ENCODE measurements at places on chromosomes 3 and 15.

DNA sequence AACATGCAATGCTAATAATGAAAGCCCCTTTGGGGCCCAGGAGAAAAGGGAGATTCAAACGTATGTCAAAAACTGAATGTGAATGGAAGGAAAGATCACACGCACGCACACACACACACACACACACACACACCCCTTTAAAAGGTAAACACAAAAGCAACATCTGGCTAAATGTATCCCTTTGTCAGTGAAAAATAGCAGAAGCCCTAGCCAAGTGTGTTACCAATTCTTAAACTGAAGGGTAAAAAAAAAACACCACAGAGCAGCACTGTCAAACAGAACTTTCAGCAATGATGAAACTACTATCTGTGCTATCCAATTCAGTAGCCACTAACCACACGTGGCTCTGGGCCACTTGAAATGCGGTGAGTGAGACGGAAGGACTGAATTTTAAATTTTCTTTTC lies 4.9 kb downstream of the RFTN1 start:
- DNase-seq: no peak

DNA sequence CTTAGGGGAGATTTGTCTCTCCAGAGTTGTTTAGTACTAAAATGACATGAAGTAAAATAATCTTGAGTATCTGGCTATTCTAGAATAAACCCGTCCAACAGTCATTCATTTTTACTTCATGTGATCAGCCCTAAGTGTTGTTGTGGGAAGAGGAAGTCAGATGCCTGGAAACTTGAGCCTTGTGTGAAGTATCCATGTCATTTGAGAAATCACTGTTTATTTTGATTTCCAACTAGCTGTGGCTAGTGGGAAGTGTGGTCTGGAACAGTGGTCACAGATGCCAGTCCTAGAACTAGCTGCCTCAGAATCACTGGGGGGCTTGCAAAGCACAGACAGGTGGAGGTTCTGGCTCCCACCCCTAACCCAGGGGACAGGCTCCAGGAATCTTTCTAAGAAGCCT lies 77.7 kb upstream of the LIMD1 start:
- DNase-seq: no peak

DNA sequence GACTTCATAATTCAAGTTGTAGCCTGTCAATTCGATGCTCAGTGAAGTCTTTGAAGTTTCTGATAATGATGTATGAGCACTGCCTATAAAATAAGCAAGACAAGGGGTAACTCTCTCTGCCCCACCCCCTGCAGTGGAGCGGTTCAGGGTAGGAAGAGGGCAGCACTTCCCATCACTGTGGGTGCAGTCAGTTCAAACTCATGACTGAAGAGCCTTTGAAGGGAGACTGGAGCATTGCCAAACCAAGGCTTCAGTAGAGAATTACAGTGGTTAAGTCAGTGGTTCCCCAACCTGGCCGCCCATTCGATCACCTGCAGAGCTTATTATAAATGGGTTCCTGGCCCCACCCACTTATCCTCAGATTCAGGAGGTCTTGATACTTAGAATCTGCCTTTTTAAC lies 190.6 kb downstream of the SHQ1 start:
- DNase-seq: no peak

- no peak for DNase-seq
These were observed 146.1 kb upstream of the IQSEC1 start for GRCh38 chr3:13219077-13219901.

- no peak for DNase-seq
These were observed 82.0 kb upstream of the LMOD3 start for GRCh38 chr3:69204315-69204957.

DNA sequence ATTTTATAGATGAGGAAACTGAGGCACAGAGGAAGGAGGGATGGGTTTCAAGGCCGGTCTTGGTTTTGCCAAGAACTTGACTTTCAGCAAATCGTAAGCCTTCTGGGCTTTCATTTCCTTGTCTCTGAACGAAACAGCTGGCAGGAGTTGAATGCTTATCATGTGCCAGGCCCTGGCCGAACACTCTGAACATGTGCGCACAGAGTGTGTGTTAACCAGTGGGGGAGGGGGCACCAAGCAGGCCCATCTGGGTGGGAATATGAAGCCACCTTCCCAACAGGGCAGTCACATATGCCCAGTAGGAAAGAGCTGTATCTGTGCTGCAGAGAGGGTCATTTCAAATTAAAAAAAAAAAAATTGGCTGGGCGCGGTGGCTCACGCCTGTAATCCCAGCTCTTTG lies 29.3 kb downstream of the ZNF710 start:
- DNase-seq: no peak

DNA sequence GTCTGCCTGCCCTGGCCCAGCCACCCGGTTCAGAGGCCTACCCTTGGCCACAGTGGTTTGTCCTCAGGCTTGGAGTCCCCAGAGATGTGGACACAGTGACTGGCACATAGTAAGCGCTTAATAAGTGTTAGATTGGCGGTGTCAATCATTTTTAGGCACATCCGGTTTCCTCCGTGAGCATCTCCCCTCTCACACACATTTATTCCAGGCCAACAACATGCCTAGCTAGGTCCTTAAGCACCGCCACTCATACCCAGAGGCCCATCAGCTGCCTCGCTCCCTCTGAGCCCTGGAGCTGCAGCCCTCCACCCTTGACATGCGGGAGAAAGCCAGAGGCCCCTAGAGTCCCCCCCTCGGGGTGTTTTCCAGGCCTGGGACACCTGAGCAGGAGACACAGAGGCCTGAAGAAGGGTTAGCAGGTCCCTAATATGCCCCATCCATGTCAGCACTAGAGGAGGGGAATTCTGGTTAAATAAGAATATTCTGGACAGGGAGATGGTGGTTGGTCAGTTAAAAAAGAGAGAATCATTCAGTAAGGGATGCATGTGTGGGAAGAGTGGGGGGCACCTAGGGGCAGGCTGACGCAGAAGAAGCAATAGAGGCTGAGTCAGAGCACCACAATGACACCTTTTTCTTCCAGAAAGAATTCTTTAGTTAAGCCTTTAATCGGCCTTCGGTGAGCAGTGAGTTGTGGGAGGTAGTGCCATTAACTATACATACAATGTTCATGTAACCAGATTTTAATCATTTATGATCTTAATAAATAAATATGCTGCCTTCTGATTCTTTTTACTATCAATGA lies 22.3 kb downstream of the NR2F2 start:
- no peak for DNase-seq
